ENCODE measurements at places on chromosomes 2 and 18.
A peak's percentile ranks its signal among the peaks of the same experiment; 100 is the strongest.

DNA sequence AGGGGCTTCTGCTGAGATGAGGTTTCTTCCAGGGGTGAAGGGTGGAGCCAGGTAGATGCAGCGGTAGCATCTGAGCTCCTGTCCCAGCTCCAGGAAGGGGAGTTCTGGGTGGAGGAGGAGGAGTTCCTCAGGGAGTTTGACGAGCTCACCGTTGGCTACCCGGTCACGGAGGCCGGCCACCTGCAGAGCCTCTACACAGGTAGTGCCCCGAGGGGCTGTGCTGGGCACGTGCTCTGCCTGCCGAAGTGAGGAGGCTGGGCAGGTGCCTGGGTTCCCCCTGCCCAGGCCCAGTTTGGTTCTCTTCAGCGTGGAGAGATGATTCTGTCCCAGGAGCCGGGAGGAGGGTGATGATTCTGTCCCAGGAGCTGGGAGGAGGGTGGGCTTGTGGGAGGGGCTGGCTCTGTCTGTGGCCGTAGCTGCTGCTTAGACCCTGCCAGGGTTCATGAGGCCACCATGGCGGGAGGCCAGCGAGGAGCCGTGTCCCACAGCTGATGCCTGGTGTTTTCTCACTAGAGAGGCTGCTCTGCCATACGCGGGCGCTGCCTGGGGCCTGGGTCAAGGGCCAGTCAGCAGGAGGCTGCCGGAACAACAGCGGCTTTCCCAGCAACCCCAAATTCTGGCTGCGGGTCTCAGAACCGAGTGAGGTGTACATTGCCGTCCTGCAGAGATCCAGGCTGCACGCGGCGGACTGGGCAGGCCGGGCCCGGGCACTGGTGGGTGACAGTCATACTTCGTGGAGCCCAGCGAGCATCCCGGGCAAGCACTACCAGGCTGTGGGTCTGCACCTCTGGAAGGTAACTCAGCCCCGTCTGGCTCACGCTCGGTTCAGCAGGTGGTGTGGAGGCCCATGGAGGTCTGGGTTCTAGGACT is 8.2 kb downstream of the CAPN10 start:
- DNase-seq, result no peak

- DNase-seq, result no peak
Observed at GRCh38 chr2:154696369-154696768, 2.1 kb upstream of the KCNJ3 start.

GRCh38 chr2:51722311-51722710 is 690.4 kb upstream of the NRXN1 start:
- no peak for DNase-seq

DNA sequence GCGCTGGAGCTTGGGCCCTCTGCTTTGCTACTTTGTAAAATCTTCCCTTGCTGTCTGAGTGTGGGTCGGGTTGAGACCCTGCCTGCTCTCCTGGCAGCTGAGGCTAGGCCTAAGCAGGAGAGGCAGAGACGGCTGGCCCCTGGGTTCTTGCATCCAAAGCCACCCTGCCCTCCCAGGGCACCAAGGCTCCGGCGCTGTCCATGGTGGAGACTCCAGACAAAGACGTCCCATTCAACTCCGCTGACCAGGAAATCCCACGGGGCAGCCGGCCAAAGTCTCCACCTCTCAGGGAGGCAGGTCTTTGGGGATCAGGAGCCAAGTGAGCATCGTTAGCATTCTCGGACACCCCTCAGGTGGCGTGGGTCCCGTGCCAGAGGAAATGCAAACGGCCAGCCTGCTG is 2.6 kb upstream of the PRLH start:
- no peak for DNase-seq

DNA sequence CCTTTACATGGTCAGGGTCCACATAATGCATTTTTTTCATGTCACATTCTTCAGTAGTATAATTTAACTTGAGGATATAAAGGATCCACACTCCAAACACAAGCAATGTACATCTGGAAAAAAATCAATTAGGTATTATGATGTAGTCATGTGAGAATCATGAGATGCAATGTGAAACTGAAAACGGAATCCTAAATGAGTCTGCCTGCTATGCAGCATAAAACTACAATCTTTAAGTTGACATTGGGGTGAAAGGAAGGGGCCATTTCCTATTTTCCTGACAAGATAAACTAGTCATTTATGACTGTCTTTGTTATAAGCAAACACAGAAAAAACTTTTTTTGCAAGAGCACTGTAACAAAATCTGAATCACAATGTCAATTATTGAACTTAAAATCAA is 27.6 kb downstream of the ST3GAL5 start:
- no peak for DNase-seq

GRCh38 chr18:13541621-13542519 is 184.5 kb downstream of the FAM210A start:
- no peak for DNase-seq

- DNase-seq, result peak; percentile 90
Observed at GRCh38 chr2:26503231-26503880, 25.4 kb upstream of the OTOF start.

DNA sequence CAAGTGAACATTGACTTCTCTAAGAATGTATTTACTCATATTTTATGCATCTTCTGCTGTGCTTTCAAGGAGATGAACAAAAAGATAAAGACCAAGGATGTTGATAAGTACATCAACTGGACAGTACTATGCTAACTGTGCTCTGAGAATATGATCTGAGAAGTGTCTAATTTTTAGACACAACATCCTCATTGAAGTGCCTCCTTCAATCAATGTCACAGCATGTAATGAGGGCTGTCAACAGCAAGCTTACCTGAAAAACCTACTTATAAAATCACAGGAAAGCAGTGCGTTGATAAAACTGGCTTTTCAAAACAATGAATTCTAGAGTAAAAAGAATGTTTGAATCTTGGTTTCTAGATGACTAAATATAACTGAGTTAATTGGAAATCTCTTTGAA is 452.9 kb upstream of the DSEL start:
- DNase-seq, result no peak

DNA sequence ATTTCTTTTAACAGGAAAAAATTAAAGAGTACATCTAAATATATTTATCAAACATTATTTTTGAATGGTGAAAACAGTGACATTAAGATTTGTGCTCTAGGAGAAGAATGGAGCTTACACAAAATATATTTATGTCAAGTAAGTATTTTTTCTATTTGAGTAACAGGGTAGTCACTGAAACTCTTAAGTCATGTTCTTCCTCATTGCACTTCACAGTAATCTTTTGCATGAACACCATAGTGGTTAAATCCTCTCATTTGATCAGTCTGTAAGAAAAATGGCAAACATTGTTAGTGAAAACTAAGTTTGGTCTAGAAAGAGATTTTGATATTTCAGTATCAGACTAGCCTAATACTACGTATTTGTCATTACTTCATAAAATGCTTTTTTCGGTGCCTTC is 8.1 kb downstream of the GMCL1 start:
- no peak for DNase-seq
